ENCODE measurements at places on chromosomes 11 and 22. TPM values are rescaled to one million over a fixed set of nuclear protein-coding genes. Genes with fewer than 3 reads are reported as not detected.

GRCh38 chr11:9708544-9708943, 44.7 kb downstream of the SWAP70 start:
- no peak for DNase-seq

- no peak for DNase-seq
Observed at GRCh38 chr22:35842519-35842913, 124.8 kb downstream of the APOL5 start.

Gene FLRT1
- total RNA-seq: 1.2 TPM

DNA sequence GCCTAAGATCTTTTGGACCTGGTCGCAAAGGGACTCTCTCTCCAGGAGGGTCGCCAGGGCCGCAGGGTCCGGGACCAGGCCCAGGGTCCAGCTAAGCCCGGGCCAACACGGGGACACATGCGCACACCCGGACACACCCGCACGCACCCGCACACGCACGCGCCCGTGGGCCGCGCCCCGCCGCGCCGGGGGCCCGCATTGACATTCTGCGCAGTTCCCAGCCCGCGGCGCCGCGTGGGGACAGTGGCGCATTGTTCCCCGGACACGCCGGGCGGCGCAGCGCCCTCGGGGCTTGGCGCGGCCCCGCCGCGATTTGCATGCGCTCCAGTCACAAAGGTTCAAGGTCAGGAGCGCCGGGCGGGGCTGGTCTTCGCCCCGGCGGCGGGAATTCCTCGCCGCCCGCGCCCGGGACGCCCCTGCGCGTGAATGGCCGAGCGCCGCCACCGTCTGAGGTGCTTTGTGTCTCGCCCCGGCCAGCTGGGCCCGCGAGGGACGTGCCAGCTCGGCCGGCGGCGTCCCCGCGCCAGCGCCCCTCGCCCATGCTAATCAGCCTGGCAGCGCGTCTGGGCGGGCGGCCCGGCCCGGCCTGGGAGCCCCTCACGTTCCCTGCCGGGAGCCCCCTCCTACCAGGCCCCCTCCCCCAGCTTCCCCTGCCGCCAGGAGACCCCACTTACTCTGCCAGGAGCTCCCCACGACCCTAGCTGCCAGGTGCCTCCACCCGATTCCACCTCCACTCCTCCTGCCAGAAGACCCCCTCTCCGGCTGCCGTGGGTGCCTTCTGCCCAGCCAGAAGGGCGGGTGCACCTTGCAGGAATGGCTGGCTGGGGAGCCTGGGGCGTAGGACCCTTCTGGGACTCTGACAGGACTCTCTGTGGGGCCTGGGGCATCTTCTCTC, 50.5 kb upstream of the WNT7B start:
- peak; percentile 79 for DNase-seq

Gene ABCC8
- 3.9 TPM for total RNA-seq

GRCh38 chr22:19970479-19971275, 29.1 kb upstream of the TXNRD2 start:
- DNase-seq: peak; percentile 90

DNA sequence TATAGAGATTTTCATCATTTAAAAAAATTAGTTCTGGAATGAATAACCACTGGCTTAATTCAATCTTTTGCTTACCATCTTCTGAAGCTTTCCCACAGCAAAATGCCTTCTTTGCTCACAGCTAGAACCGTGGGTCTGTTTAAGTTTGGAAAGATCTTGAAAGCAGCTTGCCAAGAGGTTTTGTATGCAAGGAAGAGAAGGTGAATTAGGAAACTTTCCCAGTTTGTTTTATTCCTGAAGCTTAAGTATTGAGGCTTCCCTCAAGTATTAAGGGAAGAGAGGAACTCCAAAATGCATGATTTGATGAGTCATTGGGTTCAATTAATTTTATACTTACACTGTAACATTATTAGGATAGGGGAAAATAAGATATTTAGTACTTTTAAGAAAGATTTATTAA, 1.9 kb upstream of the ARHGEF12 start:
- DNase-seq: no peak

- no peak for DNase-seq
Observed at GRCh38 chr11:27012234-27012921, 18.5 kb downstream of the FIBIN start.

- peak; percentile 31 for DNase-seq
Observed at GRCh38 chr11:44986315-44986714, 35.6 kb upstream of the TP53I11 start.

- DNase-seq: no peak
Observed at GRCh38 chr11:121123496-121124069, 22.5 kb downstream of the TECTA start.

Gene ANGPTL5
- 1.9 TPM for total RNA-seq

Gene DNHD1
- total RNA-seq: 8.2 TPM

Gene MTNR1B
- total RNA-seq: not detected

Gene MS4A18
- not detected for total RNA-seq

GRCh38 chr22:47561766-47562165, 799.3 kb downstream of the TBC1D22A start:
- no peak for DNase-seq

DNA sequence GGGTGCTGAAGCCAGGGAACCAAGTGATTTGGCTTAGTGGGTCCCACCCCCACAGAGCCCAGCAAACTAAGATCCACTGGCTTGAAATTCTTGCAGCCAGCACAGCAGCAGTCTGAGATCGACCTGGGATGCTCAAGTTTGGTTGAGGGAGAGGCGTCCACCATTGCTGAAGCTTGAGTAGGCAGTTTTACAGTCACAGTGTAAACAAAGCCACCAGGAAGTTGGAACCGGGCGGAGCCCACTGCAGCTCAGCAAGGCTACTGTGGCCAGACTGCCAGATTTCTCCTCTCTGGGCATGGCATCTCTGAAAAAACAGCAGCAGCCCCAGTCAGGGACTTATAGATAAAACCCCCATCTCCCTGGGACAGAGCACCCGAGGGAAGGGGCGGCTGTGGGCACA, 424.1 kb upstream of the TENM4 start:
- no peak for DNase-seq

Gene OR8D4
- total RNA-seq: not detected

GRCh38 chr11:62646825-62647608, 604 bp upstream of the GANAB start:
- no peak for DNase-seq

- DNase-seq: no peak
Observed at GRCh38 chr22:44335903-44336803, 23.4 kb upstream of the SHISAL1 start.

Gene SLC1A2
- total RNA-seq: 8.8 TPM

- no peak for DNase-seq
Observed at GRCh38 chr11:86625981-86626380, 46.4 kb downstream of the ME3 start.

GRCh38 chr11:25065746-25066145, 568.9 kb downstream of the LUZP2 start:
- no peak for DNase-seq

Gene NNMT
- 72.9 TPM for total RNA-seq
